ENCODE measurements at places on chromosomes 1 and 21. TPM values are rescaled to one million over a fixed set of nuclear protein-coding genes. Genes with fewer than 3 reads are reported as not detected.

DNA sequence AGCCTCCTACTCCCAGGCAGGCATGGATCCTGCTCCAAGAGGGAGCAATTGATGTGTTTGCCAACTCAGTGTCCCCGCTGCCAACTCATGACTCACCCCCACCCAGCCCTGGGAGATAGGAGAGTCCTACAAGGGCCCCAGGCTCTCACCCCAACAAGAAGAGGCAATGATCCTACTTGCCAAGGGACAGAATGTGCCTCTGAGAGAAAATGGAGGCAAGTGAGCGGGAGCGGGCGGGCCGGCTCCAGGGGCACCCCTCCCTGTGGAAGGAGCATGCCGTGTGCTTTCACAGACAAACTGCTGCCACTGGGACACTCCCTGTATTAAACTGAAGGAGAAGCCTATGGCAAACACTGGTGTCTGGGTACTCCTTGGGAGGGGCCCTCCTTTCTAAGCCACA is 16.7 kb downstream of the PKP1 start:
- DNase-seq: no peak

GRCh38 chr1:153577138-153577537 is 11.5 kb upstream of the S100A2 start:
- no peak for DNase-seq

DNA sequence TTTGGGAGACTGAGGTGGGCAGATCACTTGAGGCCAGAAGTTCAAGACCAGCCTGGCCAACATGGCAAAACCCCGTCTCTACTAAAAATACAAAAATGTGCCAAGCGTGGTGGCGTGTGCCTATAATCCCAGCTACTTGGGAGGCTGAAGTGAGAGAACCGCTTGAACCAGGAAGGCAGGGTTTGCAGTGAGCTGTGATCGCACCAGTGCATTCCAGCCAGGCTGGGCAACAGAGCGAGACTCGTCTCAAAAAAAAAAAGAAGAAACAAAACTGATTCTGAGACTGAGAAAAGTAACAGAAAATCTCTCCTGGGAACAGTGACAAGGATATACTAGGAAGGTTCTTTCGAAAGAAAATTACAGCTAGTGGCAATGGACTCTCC is 20.9 kb downstream of the USP48 start:
- DNase-seq: no peak

DNA sequence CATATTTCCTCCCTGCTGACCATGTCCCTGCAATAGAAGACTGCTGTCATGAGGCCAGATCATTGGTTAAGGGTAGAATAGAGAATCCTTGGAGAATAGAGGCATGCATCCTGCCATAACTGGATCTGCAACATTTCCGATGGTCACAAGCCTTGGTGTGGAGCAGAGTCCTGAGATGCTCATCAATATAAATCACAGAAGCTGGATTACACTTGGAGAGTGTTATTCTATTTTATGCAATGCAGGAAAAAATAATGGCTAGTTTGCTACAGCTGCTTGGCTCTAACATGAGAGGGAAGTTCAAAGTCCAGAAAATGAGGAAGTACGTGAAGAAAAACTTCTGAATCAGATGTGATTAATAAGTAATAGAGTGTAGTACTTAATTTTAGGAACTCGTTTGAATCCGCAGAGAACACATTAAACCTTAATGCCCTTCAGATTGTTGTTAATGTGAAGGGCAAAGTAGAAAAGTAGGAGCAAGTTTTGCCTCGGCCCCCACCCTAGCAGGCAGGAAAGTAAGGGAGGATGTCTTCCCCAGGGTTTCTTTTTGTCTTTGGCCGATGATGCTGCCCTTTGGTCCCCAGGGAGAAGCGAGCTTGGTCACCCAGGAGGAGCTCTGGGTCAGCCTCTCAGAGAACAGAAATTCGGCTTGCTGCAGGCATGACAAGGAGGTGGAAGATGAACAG is 59.5 kb downstream of the KCNK1 start:
- DNase-seq: no peak

- DNase-seq: no peak
These were observed 31.5 kb downstream of the LYST start for GRCh38 chr1:235835226-235835625.

DNA sequence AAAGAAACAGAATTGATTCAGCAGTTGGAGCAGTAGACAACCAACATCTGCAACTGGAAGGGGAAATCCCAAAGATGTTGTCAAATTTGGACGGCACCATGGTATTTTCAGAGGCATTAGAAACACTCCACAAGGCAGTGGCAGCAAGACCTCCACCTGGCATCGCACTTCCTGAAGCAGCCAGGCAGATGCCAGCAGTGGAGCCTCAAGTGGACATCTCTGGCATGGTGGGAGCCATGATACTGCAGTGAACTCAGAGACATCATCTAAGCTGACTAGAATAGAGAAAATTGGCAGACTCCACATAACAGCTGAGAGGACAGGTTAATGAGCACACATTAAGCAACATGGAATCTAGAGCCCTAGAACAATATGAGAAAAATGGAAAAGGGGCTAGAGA is 33.9 kb upstream of the RGS8 start:
- no peak for DNase-seq

- DNase-seq: no peak
These were observed 138.3 kb downstream of the APP start for GRCh38 chr21:26032263-26032662.

DNA sequence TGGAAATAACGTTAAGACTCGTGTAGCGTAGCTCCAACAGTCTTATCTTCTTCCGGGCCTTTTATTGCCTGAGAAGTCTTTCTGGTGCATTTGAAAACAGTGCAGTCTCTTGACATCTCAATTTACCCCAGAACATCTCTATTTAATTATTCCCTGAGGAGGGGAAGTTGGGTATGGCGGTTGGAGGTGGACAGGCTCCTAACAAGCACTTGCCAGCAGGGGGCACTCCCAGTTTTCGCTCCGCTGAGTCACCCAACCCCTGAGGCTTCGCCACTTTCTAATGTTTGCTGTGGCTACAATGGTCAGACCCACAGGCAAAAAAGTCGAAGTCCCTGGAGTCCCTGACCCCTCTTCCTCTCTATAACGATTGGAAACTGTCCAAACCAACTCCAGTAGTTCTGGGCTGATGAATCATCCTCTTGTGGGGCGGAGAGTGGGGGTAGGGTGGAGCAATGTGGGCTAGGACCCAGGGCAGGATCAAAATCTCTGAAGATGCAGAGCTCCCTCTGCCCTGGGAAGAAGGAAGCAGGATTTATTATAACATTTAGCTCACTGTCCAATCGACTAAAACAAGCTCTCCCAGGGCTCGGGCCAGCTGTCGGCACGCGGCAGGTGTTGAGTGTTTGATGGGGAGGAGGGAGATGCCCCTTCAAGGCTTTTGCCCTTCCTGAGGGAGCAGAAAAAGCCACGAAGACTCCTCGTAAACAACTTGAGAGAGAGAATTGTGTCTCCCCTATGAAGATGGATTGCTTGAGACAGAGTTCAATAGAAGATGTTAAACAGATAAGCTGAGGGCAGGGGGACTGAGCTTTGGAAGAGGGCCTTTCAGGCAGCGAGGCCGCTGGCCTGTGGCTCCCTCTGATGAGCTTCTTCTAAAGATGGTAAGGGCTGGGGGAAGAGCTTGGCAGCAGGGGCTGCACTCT is 85.7 kb downstream of the BRINP2 start:
- DNase-seq: peak; percentile 44

DNA sequence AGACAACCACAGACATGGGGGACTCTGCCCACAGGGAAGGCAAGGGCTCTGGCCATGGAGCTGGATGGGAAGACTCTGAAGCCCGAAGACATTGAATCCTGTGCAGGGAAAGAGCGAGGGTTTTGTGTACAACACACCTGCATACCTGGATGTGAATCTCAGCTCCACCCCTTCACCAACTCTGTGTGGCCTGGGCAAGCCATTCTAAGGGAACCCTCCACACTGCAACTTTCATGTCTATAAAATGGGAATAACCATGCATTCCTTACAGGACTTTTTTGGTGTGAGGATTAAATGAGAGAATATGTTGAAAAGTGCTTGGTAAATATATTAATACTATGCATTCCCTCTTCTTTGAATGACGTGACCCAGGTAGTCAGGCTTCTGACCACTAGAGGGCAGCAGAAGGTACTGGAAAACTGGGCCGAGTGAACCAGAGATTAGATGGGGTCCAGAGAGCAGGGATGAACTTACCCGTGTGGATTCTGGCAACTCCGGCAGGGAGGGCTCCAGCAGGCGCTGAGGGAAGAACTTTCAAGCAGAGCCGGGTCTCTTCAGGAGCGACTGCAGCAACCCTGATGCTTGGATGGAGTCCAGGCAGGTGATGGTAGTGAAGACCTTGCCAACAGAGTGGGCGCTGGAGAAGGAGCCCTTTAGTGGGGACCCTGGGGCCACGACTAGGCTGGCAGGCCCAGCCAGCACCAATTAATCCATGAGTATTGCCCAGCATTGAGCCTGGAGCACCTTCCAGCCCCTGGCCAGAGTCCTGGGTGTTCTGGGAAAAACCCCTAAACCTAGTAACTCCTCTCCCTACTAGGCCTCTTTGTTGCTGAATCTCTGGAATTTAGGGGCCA is 834 bp upstream of the ELF3 start:
- DNase-seq: peak; percentile 84

GRCh38 chr1:245039196-245039595 is 115.6 kb upstream of the KIF26B start:
- DNase-seq: no peak

GRCh38 chr1:235401251-235401650 is 34.0 kb downstream of the TBCE start:
- DNase-seq: no peak

DNA sequence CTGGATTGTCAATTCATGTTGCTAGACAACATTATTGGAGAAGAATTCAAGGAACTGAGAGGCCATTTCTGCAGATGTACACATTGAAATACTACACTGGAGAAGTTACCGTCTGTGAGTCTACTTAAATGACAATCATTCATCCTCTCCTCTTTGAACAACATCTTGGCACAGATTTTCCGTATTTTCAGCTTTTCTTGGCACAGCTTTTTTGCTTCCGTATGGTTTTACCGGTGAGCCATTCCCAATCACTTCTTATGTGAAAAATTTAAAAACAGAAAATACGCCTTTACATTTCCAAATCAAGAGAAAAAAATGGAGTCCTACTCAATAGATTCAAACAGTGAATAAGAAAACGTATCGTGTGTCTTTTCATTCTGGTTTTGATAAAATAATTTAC is 1493.7 kb downstream of the AMY1C start:
- DNase-seq: no peak

DNA sequence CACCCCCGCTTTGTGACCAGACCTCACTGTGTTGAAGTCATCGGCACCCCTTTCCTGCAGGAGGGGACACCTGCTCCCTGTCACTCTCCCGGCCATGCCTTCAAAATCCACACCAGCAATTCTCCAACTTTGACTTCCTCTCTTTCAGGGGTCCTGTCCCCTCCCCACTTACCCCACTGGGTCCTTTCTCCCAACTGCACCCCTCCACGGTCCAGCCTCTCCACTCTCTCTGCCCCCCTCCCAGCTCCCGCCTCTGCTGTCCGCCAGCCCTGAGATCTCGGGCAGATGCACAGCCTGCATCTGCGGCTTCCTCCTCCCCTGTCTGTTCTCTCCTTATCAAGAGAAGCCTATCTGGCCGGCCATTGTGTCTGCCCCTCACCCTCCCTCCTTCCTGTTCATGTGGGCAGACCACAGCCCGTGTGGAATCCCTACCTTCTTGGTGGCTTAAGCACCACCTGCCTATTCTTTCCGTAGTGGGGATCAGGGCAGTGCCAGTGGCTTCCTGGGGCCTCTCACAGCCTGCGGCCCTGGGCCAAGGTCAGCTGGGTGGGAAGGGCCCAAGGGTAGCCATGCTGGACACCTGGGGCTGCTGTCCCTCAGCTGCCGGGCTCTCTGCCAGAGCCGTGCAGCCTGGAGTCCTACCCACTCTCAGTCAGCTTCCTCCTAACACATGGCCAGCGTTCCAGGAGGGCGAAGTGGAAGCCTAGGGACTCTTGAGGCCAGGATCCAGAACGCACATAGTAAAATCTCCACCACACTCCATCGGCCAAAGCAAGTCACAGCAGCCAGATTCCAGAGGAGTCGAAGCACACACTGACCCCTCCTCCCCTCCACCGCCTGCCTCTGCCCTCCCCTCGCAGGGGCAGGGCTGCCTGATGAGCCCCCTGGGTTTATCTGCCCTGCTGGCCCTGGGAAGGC is 5.1 kb upstream of the HES4 start:
- no peak for DNase-seq

GRCh38 chr21:31509194-31510017 is 150.1 kb upstream of the SOD1 start:
- peak; percentile 18 for DNase-seq

DNA sequence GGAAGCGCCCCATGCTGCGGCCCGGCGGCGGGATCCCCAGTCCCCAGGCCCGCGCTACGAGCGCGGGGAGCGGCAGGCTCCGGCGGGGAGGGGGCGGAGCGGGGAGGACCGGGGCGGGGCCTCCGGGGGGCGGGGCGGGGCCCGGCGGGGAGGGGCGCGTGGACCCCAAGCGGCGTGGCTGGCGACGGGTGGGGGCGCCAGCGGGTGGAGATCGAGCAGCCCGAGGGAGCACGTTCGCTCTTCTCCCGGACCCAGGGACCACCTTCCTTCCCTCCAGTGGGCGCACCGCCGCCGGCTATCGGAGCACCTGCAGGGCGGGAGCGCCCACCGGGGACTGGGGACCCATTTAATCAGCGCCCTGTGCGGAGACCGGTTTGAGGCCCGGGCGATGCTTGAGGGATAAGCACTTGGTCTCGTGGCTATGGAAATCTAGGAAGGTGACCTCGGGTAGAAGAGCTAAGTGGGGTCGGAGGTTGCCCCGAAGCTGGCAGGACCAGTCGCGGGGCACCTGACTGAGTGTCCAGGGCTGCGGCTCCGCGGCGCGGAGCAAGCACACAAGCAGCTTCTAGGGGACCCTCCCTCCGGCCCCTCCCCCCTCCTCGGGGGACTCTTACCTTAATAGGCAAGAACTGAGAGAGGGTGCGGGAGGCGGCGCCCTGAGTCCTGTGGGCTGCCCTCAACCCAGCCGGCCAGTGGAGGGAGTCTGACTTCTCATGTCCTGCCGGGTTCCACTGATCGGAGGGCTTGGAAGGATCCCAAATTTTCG is at the start of gene TSPAN2:
TSPAN2 (minus strand) TSS at position 84 of the 766 bp plus-strand sequence; CDS start at position 13, 71 bp downstream.
- no peak for DNase-seq

SLC1A7 gene
- not detected for total RNA-seq

ESRRG gene
- not detected for total RNA-seq

NDUFS5 gene
- total RNA-seq: 655 TPM

OR2T35 gene
- total RNA-seq: not detected

LEPR gene
- 0.60 TPM for total RNA-seq

CFHR5 gene
- not detected for total RNA-seq

KIF2C gene
- total RNA-seq: 72.9 TPM

GJC2 gene
- 3.8 TPM for total RNA-seq
